Activated CD4-positive, alpha-beta T cell treated with anti-CD3 and anti-CD28 coated beads, Interleukin-2, Interleukin-4, amounts not matched to agents 100 ng/mL and 50 ng/mL, durations not matched to agents 16 hours and 8 hours (primary cell): ENCODE measurements at places on chromosomes 13 and 19.

- DNase-seq: no peak
These were observed 146.8 kb downstream of the KCNRG start for GRCh38 chr13:50162001-50162400.

DNA sequence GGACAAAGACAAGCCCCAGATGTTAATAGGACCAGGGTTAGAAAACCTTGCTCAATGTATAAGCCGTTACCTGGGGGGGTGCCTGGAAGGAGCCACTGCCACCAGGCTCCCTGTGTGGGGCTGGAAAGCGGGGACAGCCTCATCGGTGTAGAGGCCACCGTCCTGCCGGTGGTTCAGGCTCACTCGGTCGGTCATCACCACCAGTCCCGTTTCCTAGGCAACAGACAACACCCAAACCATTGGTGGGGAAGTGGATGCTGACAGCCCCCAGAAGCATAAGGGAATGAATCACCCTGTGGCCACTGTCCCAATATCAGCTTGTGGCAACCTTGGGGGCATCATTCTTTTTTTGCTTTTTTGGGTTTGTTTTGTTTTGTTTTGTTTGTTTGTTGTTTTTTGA lies 55.8 kb downstream of the CPAMD8 start:
- DNase-seq: no peak

- DNase-seq: peak; percentile 91
These were observed 15.9 kb downstream of the TICAM1 start for GRCh38 chr19:4815426-4816201.

DNA sequence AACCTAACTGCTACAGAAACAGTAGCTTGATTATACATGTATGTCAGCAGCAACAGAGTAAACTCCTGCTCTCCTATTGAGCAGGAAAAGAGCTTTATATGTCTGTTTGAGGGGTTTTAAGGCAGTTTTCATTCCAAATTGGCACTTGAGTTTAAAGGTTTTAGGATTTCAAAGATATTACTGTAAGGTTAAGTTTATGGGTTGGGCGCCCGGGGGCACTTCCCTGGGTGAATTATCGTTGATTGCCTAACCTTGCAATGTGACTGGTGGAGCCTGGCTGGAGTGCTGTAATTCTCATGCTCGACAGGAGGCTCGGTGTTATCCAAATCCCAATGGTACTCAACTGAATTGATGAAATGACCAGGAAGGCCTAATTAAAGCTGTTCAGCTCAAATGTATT lies 1586.1 kb downstream of the OLFM4 start:
- DNase-seq: no peak

GRCh38 chr19:13781547-13781946 lies 7.3 kb downstream of the C19orf53 start:
- no peak for DNase-seq

DNA sequence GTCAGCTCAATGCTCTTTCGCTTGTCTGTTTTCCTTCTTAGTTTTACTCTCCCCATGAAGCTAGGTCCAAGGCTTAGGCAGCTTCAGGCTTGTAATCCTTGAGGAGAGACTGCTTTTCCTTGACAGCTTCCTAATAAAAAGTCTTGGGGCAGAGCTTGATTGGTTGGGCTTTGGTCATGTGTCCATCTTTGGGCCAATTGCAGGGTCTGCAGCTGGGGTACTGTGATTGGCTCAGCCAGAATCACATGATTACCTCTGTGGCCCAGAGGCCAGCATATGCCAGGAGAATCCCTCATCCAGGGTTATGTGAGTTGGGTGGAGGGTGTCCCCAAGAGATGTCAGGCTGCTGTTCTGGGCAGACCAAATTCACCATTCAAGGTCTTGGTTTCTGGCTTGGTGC lies 8.1 kb downstream of the KLK1 start:
- DNase-seq: no peak

- no peak for DNase-seq
These were observed 16.5 kb downstream of the LRRC4B start for GRCh38 chr19:50551715-50552187.

DNA sequence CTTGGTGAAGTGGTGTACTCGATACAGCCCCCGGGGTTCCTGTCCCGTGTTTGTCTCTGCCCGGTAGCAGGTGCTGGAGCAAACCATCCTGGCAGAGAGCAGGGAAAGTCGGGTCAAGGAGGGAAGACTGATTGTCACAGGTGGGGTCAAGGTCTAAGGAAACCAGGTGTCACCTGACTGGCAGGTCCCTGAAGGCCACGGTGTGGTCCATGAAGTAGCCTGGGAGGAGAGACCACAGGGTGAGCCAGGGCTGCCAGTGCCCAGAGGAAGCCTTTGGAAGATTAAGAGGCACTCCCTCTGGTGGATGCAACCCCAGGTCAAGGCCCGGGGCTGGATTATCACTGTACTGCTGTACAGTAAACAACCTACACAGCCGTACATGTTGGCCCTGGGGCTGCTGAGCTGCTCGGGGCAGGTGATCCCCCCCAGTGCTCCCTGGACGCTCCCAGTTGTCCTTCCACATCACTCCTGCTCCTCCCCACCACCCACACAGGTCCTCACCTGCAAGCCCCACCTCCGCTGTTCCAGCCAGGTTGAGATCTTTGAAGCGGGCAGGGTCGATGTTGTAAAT lies 6.0 kb upstream of the CCER2 start:
- DNase-seq: no peak

GRCh38 chr19:28208745-28209144 lies 1004.2 kb downstream of the UQCRFS1 start:
- no peak for DNase-seq

GRCh38 chr19:5978606-5979552 lies 939 bp upstream of the RANBP3 start:
- DNase-seq: no peak

GRCh38 chr13:79803989-79804388 lies 323.0 kb downstream of the NDFIP2 start:
- DNase-seq: no peak

- DNase-seq: no peak
These were observed 222.8 kb downstream of the DCT start for GRCh38 chr13:94256721-94257120.

GRCh38 chr19:1914826-1915341 lies 9.7 kb downstream of the ADAT3 start:
- DNase-seq: no peak

DNA sequence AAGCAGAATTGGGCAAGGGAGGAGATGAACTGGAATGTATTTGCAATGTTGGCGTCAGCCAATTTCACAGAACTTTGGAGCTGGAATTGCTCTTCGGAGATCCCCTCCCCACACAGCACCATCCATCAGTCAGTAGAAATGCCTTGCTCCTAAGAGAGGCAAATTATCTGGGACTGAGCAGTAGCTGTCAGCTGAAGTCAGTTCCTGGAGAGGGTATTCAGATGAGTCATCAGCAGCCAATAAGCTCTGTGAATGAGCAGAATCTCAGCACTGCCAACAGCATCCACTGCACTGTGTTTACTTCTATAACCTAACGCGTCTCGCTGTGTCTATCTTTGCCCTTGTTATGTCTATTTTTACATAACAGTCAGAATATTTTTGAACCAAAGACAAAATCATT lies 213.7 kb downstream of the SLITRK5 start:
- no peak for DNase-seq

GRCh38 chr19:11674067-11674492 lies 64.7 kb downstream of the ZNF823 start:
- DNase-seq: no peak

- DNase-seq: no peak
These were observed 307.6 kb downstream of the GPC6 start for GRCh38 chr13:93534181-93534700.

- DNase-seq: no peak
These were observed 84.0 kb upstream of the GSX1 start for GRCh38 chr13:27708325-27708724.

DNA sequence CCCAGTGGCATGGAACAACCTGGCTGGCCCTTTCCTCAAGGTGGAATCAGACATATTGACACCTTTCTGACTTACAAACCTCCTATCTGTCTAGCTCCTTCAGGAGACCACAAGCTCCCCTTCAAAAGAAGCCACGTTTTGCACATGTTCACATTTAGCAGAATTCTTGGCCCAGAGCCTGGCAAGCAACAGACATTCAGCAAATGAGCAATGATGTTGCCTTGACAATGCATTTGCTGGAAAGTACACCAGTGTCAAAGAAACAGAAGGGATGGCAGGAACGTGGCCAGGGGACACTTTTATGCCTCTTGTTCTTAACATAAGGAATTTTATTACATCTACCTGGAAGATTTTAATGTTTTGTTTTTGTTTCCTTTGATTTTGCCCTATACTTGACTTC lies 85.5 kb upstream of the FGF14 start:
- DNase-seq: no peak

DNA sequence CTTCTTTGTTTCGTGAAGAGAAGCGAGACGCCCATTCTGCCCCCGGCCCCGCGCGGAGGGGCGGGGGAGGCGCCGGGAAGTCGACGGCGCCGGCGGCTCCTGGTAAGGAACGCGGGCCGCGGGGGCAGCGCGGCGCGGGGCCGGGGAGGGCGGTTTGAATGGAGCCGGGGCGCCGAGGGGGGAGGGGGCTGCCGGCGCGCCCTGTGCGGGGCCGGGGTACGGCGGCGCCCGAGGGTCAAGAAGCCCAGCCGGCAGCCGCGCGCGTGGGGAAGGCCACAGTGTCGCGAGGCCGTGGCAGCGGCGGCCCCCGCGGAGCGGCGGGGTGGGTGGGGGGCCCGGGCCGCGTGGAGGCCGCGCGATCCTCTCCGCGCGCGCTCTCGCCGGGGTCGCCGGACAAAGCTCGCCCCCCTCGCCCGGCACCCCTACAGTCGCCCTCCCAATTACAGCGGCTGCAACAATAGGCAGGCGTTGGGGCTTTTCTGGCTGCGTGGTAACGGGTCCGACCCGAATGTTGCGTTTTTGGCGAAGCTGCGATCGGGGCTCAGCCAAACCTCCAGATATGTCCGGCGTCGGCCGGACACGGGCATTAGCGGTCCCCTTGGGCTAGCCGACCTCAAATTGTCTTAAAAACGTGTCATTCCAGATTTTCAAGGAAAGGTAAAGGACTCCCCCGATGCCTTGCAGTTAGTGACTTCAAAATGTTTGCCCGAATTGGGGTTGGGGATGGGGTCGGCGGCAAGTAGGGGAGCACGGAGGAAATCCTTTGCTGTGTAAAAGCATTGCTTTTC lies 437 bp downstream of the SMARCA4 start:
- no peak for DNase-seq
